Thoracic aorta (tissue), 2 donors: ENCODE measurements at places on chromosomes 11 and 22. TPM values are rescaled to one million over a fixed set of nuclear protein-coding genes. Genes with fewer than 3 reads are reported as not detected.

GRCh38 chr11:96863520-96863919 lies 473.7 kb downstream of the JRKL start:
- H3K27me3 ChIP-seq, result no peaks in the 10 kb centered on the region
- no peaks in the 10 kb centered on the region for H3K36me3 ChIP-seq
- no peak overlapping the region for H3K4me3 ChIP-seq
- H3K27ac ChIP-seq, result no peak overlapping the region

The MRGPRX3 gene
- total RNA-seq, result not detected

GRCh38 chr11:66272596-66272995 lies 4.2 kb downstream of the RAB1B start:
- H3K27ac ChIP-seq, result no peak overlapping the region
- H3K36me3 ChIP-seq, result peaks cover 51% of the 10 kb centered on the region
- H3K27me3 ChIP-seq, result no peaks in the 10 kb centered on the region
- peaks cover 13% of the 10 kb centered on the region for H3K4me1 ChIP-seq
- H3K4me3 ChIP-seq, result no peak overlapping the region

- DNase-seq, result no peak
- no peak overlapping the region for H3K4me3 ChIP-seq
- no peaks in the 10 kb centered on the region for H3K27me3 ChIP-seq
- H3K27ac ChIP-seq, result no peak overlapping the region
- no peaks in the 10 kb centered on the region for H3K36me3 ChIP-seq
Measured at GRCh38 chr11:43267856-43268580, 43.8 kb upstream of the API5 start.

GRCh38 chr11:133081730-133082452 lies 450.4 kb downstream of the OPCML start:
- peaks cover 6% of the 10 kb centered on the region for H3K27me3 ChIP-seq
- H3K4me3 ChIP-seq, result no peak overlapping the region
- no peak overlapping the region for H3K27ac ChIP-seq
- no peaks in the 10 kb centered on the region for H3K36me3 ChIP-seq
- H3K4me1 ChIP-seq, result peaks cover 7% of the 10 kb centered on the region

The C11orf71 gene
- total RNA-seq, result 4.1 TPM

GRCh38 chr11:120908461-120909181 lies 115.3 kb upstream of the TBCEL start:
- no peak for DNase-seq
- no peaks in the 10 kb centered on the region for H3K36me3 ChIP-seq
- H3K4me3 ChIP-seq, result no peak overlapping the region
- no peaks in the 10 kb centered on the region for H3K4me1 ChIP-seq
- no peak overlapping the region for H3K27ac ChIP-seq

DNA sequence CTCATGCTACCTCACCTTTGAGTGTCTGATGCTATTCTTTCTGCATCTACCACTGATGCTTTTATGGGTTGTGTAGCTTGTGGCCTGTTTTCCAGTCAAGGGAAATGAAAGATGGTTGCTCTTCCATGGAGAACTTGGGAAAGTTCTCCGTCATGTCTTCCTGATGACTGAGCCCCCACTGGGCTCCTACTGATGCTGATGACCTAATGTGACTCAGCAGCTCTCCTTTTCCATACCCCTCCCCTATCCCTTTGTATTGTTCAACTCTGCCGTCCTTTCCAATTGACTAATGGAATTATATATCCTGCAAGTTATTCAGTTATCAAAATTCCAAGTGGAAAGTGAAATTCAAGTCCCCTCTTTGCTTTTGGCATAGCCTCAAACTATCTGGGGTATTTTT lies 44.7 kb downstream of the REXO2 start:
- no peak overlapping the region for H3K27ac ChIP-seq
- no peaks in the 10 kb centered on the region for H3K27me3 ChIP-seq
- no peaks in the 10 kb centered on the region for H3K36me3 ChIP-seq
- H3K4me3 ChIP-seq, result no peak overlapping the region
- no peak for DNase-seq

The XKR3 gene
- total RNA-seq, result not detected

The NPAS4 gene
- 6.6 TPM for total RNA-seq

The PKDREJ gene
- total RNA-seq, result not detected

DNA sequence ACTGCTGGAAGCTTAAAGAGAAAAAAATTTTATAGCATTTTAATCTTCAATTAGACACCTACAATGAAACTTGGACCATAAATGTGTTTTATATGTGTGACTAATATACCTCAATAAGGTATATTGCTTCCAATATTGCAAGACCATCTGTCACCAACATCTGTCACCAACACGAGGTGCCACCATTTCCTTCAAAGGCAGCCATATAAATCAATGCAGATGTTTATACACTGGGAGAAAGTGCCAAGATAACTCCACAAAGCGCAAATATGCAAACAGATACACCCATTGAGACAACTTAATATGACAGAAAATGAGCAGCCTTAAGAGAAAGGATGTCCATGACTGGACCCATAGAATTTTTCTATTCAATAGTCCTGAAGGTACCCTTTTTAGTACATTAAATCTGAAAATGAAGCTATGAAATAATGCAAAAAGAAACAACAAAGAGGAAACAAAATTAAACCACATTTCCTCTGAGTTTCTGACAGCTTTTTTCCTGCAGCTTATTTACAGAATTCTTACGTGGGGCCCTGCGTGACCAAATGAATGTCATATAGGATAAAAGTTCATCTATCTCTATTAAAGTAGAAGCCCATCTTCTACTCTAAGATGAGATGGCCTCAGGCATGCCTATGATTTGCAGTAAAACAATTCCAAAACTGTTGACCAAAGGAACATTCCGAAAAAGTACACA lies 12.5 kb downstream of the MPZL3 start:
- H3K36me3 ChIP-seq, result no peaks in the 10 kb centered on the region
- no peak overlapping the region for H3K27ac ChIP-seq
- DNase-seq, result no peak
- no peaks in the 10 kb centered on the region for H3K27me3 ChIP-seq
- no peaks in the 10 kb centered on the region for H3K4me1 ChIP-seq

GRCh38 chr11:87141980-87142514 lies 104.3 kb downstream of the TMEM135 start:
- DNase-seq, result no peak
- H3K4me3 ChIP-seq, result no peak overlapping the region
- H3K27ac ChIP-seq, result no peak overlapping the region
- no peaks in the 10 kb centered on the region for H3K4me1 ChIP-seq
- no peaks in the 10 kb centered on the region for H3K27me3 ChIP-seq

- no peak overlapping the region for H3K4me3 ChIP-seq
- no peaks in the 10 kb centered on the region for H3K27me3 ChIP-seq
- DNase-seq, result no peak
- no peak overlapping the region for H3K27ac ChIP-seq
- peaks cover 41% of the 10 kb centered on the region for H3K36me3 ChIP-seq
Measured at GRCh38 chr22:21972293-21972779, 10.3 kb downstream of the TOP3B start.

DNA sequence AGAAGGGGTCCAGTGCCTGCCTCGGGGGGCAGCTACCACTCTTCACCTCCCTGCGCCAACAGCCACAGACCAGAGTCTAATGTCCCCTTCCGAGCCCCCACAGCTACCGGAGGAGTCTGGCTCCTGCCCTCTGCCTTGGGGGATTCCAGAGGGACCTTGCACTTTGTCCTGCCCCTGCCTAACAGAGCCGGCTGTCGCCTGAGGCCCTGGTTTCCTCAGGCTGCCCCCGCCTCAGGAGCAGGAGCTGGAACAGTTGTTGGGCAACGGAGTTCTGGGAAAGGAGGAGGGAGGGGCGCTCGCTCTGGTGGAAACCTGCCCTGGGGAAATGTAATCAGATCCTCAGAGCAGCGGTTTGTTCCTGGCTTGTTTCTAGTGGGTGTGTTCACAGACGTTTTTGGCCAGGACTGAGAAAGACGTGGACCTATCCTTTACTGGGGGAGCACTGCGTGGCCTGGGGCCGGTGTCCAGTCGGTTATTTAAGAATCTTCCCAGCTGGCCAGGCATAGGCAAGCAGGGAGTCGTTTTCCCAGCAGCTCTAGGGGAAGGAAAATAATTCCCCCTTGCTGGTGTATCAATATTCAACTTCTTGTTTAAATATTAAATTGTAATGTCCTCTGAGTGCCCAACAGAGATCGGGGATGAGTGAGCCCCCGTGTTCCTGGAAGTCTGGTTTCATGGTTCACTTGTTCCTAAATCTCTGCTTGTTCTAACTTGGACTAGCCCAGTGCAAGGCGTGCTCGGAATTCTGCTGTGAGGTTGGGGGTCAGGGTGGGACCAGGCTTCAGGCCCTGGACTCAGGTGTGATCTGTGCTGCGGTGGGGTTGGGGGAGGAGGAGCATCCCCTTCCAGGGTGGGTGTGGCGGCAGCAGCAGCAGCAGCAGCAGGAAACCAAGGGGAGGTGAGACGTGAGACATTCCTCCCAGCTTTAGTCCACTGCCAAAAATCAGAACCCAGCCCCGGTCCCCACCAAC lies 32.1 kb downstream of the A4GALT start:
- H3K36me3 ChIP-seq, result peaks cover 6% of the 10 kb centered on the region
- H3K27ac ChIP-seq, result peak overlapping the region; percentile 97
- peaks cover 75% of the 10 kb centered on the region for H3K4me1 ChIP-seq
- no peaks in the 10 kb centered on the region for H3K27me3 ChIP-seq
- peak; percentile 79 for DNase-seq

DNA sequence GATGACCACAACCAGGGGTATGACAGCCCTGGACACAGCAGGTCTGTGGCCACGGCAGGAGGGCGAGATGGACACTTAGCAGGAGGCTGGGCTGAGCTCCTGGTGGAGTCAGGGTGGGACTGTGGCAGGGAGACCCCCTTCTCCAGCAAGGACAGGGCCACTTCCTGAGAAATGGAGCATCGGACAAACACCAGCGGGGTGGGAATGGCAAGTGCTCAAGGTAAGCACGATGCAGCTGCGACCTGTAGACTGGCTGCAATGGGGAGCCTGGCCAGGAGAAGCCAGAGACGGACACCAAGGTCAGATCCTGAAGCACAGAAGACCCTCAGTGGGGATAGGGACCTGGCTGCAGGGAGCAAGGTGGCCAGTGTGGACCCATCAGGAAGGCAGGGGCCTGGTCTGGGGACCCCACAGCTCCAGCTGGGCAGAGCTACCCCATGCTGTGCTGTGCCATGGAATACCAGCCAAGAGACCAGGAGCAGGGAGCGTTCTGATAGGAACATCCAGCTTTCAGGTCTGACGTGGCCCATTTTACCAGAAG lies 29.2 kb downstream of the RSPH14 start:
- no peaks in the 10 kb centered on the region for H3K27me3 ChIP-seq
- H3K36me3 ChIP-seq, result no peaks in the 10 kb centered on the region
- no peak overlapping the region for H3K27ac ChIP-seq
- no peak overlapping the region for H3K4me3 ChIP-seq

DNA sequence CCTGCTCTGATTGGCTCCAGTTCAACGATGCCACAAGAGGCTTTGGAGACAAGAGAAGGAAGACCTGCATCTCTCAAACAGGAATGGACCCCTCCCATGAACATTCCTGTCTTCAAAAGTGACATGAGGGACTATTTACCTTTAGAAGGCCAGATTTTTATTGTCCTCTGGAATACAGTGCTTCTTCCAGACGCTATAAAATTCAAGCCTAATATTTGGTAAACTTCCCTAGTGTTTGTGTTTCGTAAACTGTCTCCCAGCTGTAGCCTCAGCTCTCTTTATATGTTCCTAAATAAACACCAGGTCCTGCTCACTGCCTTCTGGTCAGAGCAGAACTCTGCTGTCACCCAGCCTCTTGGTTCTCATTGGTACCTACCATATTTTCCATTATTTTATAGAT lies 157.8 kb downstream of the CCDC34 start:
- DNase-seq, result no peak
- no peaks in the 10 kb centered on the region for H3K36me3 ChIP-seq
- H3K4me3 ChIP-seq, result no peak overlapping the region
- no peaks in the 10 kb centered on the region for H3K27me3 ChIP-seq
- H3K27ac ChIP-seq, result no peak overlapping the region

The INPP5J gene
- 4.1 TPM for total RNA-seq

GRCh38 chr22:50225200-50225969 lies 19.4 kb downstream of the TUBGCP6 start:
- no peaks in the 10 kb centered on the region for H3K4me1 ChIP-seq
- peaks cover 57% of the 10 kb centered on the region for H3K36me3 ChIP-seq
- H3K27me3 ChIP-seq, result no peaks in the 10 kb centered on the region

The OR8J3 gene
- total RNA-seq, result not detected

The HIC2 gene
- 2.8 TPM for total RNA-seq

The THYN1 gene
- total RNA-seq, result 44.2 TPM

GRCh38 chr11:129144256-129144655 lies 47.9 kb downstream of the ARHGAP32 start:
- no peaks in the 10 kb centered on the region for H3K36me3 ChIP-seq
- no peak overlapping the region for H3K27ac ChIP-seq
- no peak for DNase-seq
- H3K4me1 ChIP-seq, result peaks cover 7% of the 10 kb centered on the region
- no peaks in the 10 kb centered on the region for H3K27me3 ChIP-seq
- H3K4me3 ChIP-seq, result no peak overlapping the region

DNA sequence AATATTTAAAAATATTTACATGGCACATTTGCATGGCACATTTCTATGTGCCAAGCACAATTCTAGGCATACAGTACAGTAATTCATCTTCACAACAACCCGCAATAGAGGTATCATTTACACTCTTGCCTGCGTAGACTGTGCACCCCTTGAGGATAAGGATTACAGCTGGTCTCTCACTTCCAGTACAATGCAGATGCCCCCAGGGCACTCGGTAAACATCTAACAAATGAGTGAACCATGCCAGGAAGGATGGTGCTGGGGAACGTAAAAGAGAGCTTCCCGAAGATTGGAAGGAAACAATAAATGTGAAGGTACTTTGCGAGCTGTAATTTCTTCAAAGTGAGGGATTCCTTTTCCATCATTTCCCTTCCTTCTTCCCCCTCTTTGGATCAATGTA lies 1.3 kb downstream of the PRPF19 start:
- peak overlapping the region; percentile 89 for H3K4me3 ChIP-seq
- DNase-seq, result no peak
- peaks cover 10% of the 10 kb centered on the region for H3K4me1 ChIP-seq
- H3K36me3 ChIP-seq, result peaks cover 31% of the 10 kb centered on the region

The VSIG2 gene
- total RNA-seq, result 1.2 TPM

The KRTAP5-8 gene
- 0.68 TPM for total RNA-seq

GRCh38 chr11:130611791-130612251 lies 163.4 kb downstream of the ADAMTS15 start:
- peak overlapping the region; percentile 51 for H3K27ac ChIP-seq
- no peak overlapping the region for H3K4me3 ChIP-seq
- H3K27me3 ChIP-seq, result no peaks in the 10 kb centered on the region
- H3K36me3 ChIP-seq, result no peaks in the 10 kb centered on the region
- no peak for DNase-seq

The OR5L2 gene
- not detected for total RNA-seq

DNA sequence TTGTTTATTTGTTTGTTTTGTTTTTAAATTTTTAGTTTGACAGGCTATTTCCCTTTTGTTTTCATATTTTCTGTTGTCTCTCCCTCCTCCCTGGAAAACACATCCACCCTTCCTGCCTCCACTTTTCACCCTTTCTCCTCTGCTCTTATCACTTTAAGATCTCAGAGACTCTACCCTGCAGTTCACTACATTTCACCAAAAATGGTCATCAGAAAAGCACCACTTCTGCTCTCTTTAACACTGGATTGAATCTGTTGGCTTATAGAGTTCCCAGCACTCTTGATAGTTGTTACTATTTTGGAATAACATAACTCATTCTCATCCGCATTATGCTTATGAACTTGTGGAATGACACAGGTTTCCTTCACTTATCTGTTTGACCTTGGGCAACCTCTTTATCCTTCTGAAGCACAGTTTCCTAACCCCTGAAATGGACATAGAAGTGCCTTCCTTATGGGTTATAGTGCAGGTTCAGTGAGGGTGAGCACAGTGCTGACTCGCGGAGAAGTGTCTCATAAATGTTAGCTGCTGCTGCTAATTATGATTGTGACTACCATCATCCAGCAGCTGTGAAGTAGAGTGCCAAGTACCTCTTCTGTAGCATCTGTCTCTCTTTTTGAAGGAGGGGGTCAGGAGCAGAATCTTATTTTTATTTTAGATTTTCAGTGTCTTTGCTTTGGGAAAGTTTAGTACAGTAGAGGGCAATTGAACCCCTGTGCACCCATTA lies 15.0 kb downstream of the TEAD1 start:
- no peak for DNase-seq
- H3K27me3 ChIP-seq, result no peaks in the 10 kb centered on the region
- no peak overlapping the region for H3K4me3 ChIP-seq
